ENCODE measurements at places on chromosomes 12 and 14.

DNA sequence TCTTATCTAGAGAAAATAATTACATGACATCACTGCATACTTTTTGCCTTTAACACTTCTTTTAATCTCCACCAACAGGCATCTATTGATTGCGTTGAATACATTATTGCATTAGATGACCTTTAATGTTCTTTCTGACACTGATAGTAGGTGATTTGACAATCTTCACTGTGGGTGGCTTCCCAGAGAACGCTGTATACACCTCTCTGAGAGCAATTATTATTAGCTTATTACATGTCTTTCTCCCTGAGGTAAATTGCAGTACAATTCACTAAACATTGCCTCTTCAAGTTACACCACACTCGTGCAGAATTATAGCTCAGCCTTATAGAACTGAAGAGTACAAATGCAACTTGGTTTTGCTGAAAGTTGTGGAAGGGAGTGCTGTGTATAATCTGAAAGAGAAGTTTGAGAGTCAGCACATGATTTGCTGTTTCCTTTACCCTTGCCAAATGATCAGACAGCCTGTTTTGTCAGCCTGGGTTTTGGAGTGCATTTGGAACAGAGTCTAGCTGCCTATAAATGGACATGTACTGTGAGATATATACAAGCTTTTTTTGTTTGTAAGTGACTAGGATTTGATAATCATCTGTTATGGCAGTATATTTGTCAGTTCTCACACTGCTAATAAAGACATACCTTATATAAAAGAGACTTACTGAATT lies 369.2 kb downstream of the CCER1 start:
- DNase-seq, result no peak

- DNase-seq, result no peak
Measured at GRCh38 chr14:75292101-75292563, 13.5 kb downstream of the FOS start.

GRCh38 chr12:64413884-64414283 lies 9.7 kb downstream of the XPOT start:
- no peak for DNase-seq

GRCh38 chr12:113659416-113659815 lies 187.7 kb upstream of the LHX5 start:
- no peak for DNase-seq

DNA sequence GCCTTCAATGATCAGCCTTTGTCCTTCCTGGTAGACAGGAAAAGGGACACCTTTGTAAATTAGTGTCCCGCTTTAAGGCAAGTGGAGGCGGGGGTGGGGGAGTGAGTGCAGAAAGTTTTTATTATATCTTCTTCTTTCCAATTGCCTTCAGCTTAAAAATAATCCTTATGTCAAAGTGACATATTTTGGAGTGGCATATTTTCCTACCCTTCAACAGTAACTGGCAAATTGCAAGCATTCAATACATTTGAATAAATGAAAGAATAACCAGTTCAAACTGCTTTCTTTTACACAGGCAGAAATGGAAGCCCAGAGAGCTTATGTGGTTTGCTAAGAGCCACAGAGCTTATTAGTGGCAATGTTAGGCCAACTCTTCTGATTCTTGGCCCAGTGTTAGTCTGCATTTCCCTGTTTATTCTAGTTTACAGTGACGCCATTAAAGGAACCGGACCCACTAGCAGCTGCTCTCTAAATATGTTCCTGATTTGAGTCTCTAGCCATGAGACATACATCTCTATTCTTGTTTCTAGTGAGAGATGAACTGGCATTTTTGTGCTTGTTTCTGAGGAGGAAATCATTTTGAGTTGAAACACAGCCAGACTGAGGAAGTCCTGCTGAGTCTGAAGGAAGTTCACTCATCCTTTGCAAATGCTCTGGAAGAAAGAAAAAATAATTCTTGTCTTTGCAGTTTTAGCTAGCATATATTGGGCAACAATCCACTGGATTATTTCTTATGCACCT lies 468.7 kb downstream of the NOVA1 start:
- DNase-seq, result no peak

DNA sequence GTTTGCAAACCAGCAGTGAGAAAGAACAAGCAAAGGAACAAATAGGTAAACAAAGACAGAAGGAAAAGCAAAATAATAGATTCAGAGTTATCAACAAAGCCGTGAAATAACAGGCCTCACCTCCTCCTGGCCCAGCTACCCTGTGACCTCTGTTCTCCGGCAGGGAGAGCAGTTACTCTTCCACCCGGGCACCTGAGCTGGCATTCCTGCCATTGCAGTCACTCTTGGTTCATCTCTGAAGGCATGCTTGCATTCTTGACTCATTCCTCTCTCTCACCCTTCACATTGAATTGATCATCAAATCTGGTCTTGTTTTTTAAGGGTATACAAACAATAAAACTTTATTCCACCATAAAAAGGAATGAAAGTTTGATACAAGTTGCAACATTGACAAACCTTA lies 95.1 kb downstream of the TTC8 start:
- DNase-seq, result no peak

DNA sequence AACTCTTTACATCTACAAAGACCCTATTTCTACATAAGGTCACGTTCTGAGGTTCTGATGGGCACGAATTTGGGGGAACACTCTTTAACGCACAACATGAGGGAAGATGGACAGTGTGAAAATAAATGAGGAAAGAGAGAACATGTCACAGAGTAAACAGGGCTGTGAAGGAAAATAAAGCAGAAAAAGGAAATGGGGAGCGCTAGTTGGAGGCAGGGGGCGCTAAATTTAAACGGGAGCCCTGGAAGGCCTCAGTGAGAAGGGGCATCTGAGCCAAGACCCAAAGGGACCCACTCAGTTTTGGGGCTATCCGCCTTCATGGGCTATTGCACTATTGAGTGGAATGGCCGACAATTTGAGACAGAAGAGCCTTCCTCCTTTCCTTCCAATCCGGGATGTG lies 50.5 kb downstream of the PLXNC1 start:
- no peak for DNase-seq

DNA sequence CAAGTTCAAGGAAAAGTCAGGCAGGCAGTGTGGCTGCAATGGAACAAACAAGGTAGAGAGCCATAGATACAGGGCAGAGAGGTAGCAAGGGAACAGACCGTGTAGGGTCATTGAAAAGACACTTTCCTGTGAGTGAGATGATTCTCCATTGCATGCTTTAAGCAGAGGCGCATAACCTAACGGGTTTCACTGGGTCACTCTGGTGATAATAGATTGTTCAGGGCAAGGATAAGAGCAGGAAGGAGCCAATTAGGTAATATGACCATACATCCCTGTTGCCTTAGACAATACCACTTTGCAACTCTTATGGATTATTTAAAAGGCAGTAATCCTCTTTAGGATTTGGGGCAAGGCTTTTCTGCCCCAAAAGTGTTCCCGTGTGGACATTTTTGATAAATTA lies 214.1 kb downstream of the PTPRO start:
- DNase-seq, result no peak

- DNase-seq, result no peak
Measured at GRCh38 chr12:116026768-116027550, 250.5 kb downstream of the MED13L start.

GRCh38 chr12:97545804-97546203 lies 83.2 kb downstream of the RMST start:
- DNase-seq, result no peak

Measured in hippocampal formation (tissue), 2 donors.